Right forelimb (tissue), 1 donor: ENCODE measurements at places on chromosomes 12 and 14.
A peak's percentile ranks its signal among the peaks of the same experiment; 100 is the strongest.

DNA sequence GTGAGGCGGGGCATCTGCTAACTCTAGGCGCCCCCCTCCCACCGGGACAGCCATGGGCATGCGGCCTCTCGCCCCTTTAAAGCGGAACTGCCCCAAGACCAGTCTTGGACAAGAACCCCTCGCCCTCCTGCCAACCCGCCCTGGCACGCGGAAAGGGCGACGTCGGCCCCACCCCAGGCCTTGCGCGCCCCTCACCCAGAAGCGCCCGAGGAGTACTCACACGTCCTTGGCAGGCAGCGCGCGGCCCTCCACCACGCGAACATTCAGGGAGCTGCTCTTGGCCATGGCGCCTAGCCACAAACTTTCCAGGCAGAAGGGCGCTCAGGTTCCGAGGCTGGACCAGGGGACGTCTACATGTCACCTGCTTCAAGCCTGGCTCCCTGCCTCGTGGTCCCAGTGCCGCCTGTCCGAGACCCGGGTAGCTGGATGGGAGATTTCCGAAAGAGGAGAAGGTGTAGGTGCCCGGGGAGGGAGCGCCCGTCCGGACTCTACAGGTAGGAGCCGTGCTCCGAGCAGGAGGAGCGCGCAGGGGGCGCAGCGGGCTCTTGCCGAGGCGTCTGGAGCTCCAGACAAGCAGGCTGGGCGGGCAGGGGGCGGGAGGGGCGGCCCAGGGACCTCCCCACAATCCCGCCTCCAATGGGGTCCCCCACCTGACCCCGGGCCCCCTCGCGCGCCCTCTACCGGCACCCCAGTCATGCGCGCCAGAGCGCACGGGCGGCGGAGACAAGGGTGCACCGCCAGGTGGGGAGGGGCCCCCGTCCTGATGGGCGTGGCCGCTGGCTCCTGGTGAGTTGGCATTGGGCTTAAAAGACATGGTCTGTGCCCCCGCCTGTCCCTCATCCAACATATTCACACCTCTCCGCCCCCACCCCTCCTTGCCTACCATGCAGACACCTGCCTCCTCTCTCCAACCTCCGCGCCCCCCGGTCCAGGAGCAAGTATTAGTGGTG, at the start of gene RASAL1:
TSS of gene RASAL1 (minus strand) at position 584 of the 950 bp plus-strand sequence. CDS start at position 285, 299 bp downstream.
- no peak for DNase-seq

DNA sequence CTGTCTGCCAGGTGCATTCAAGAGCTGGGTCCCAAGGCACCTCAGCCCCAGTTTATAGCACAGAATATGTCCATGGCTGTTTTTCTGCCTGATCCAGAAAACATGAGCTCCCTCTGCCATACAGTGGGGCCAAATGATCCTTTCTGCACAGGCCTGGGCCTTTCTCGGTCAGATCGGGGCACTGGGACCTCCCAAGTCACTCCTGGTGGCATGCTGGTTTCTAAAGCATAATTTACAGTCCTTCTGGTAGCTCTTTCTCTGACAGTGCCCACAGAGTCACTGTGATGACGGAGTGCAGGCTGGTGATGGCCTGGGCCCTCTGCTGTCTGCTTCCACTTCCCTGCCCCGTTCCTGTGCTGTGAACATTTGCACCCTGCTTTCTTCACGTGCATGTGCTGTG, 99.2 kb downstream of the ADGRD1 start:
- no peak for DNase-seq

GRCh38 chr12:6181166-6181565, 19.0 kb upstream of the CD9 start:
- DNase-seq: no peak

DNA sequence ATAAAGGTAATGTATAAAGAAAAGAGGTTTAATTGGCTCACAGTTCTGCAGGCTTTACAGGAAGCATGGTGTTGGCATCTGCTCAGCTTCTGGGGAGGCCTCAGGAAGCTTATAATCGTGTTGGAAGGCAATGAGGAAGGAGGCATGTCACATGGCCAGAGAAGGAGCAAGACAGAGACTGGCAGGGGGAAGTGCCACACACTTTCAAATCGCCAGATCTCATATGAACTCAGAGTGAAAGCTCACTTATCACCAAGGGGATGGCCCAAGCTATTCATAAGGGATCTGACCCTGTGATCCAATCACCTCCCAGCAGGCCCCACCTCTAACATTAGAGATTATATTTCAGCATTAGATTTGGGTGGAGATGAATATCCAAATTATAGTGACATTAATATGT, 26.3 kb downstream of the LDHB start:
- no peak for DNase-seq

DNA sequence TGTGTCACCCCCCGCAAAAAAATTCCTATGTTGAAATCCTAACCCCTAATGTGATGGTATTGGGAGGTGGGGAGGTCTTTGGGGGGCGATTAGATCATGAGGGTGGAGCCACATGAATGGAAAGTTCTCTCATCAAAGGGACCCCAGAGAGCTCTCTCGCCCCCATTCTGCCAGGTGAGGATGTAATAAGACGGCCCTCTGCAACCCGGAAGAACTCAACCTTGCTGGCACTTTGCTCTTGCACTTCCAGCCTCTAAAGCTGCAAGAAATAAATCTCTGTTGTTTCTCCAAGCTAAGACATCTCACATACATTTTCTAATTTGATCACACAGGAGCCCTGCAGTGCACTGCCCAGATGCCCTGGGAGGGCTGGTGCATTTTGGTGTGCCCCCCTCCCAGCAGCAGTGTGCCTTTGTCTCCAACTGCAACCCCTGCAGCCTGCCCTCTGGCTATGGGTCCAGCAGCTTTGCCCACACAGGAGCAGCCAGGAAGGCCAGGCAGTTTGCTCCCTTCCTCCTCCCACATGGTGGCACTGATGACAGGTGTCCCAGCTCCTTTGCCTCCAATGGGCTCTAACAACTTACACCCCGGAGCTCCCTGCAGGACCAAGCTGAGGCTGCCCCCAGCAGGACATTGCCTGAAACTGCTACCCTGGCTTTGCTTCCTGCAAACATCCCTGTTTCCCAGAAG, 59.3 kb downstream of the C14orf132 start:
- DNase-seq: peak; percentile 65

GRCh38 chr12:88854260-88854659, 274.0 kb upstream of the KITLG start:
- DNase-seq: no peak

GRCh38 chr12:101238800-101239329, 28.8 kb upstream of the SLC5A8 start:
- DNase-seq: no peak

- no peak for DNase-seq
These were observed 603.5 kb downstream of the RPL10L start for GRCh38 chr14:46048127-46048526.

DNA sequence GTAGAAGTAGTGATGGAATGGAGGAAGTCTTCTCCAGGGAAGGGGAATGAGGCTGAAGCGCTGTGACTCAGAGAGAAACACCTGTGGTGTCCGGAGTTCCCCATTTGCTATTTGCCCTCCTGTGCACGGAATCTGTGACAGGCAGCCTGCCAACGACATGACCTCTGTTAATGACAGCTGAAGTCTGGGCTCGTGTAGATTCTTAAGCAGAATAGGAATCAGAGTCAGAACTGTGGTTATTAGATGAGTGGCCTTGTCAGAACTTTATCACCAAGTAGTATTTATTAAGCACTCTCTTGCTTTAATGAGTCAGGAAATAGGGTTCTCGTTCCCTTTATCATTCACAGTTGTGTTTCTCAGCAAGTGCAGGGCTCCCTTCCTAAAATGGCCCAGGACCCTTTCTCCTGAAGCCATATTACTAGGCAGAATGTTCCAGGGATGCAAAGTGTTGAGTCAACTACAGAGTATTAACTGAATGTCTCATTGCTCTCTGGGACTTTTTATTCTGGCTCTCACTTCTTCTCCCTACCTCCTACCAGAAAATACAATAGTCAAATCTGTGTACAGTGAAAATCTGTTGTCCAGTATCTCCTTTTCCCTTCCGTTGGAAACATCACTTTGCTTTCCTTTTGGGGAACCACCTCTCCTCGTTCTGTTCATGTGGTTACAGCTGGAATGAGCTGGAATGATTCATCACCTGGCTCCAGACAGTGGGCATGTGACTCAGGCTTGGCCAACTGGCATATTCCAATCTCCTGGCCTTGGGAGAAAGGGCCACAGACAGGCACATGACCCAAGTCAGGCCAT, 77.8 kb upstream of the MAX start:
- DNase-seq: no peak

DNA sequence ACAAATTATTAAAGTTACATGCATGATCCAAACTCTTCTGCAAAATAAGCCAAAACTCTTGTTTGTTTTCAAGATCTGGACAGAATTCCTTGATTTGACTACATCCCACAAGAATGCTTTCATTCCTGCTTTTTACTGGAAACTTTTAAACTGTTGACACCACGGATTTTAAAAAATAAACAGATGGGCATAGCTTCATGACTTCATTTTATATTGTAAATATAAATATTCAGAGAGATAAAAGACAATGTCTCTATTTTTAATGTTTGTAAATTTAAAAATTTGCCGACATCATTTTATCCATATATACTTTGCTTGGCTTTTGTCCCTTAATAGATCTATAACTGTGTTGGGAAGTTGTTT, 134.3 kb upstream of the DCN start:
- no peak for DNase-seq

- DNase-seq: no peak
These were observed 53.0 kb downstream of the TBC1D30 start for GRCh38 chr12:64877363-64878004.

- peak; percentile 67 for DNase-seq
These were observed 78.9 kb downstream of the EMP1 start for GRCh38 chr12:13275241-13276085.

DNA sequence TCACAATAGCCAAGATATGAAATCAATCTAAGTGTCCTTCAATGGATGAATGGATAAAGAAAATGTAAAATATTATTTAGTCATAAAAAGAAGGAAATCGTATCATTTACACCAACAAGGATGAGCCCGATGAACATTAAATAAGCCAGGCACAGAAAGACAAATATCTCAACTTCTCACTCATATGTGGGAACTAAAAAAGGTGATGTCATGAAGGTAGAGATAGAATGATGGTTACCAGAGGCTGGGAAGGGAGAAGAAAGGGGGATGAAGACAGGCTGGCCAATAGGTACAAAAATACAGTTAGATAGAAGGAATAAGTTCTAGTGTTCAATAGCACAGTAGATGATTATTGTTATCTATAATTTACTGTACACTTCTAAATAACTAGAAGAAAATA, 94.9 kb upstream of the RAP1B start:
- no peak for DNase-seq

DNA sequence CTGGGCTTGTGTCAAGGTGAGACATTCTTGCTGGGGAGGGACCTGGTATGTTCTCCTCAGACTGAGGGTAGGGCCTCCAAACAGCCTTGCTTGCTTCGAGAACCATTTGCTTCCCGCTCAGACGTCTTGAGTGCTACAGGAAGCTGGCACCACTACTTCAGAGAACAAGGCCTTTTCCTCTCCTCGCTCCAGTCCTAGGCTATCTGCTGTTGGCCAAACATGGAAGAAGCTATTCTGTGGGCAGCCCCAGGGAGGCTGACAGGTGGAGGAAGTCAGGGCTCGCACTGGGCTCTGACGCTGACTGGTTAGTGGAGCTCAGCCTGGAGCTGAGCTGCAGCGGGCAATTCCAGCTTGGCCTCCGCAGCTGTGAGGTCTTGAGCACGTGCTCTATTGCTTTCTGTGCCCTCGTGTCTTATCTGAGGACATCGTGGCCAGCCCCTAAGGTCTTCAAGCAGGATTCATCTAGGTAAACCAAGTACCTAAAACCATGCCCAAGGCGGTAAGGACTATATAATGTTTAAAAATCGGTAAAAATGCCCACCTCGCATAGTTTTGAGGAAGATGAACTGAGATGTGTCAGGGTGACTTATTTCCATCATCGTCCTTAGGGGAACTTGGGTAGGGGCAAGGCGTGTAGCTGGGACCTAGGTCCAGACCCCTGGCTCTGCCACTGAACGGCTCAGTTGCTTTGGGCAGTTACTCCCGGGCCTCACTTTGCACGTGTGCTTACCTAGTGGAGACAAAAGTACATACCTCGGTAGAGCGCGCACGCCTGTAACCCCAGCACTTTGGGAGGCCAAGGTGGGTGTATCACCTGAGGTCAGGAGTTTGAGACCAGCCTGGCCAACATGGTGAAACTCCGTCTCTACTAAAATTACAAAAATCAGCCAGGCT, 4.3 kb downstream of the GAPDH start:
- DNase-seq: peak; percentile 46

- DNase-seq: no peak
These were observed 128.8 kb downstream of the NDUFA12 start for GRCh38 chr12:94874518-94875302.

DNA sequence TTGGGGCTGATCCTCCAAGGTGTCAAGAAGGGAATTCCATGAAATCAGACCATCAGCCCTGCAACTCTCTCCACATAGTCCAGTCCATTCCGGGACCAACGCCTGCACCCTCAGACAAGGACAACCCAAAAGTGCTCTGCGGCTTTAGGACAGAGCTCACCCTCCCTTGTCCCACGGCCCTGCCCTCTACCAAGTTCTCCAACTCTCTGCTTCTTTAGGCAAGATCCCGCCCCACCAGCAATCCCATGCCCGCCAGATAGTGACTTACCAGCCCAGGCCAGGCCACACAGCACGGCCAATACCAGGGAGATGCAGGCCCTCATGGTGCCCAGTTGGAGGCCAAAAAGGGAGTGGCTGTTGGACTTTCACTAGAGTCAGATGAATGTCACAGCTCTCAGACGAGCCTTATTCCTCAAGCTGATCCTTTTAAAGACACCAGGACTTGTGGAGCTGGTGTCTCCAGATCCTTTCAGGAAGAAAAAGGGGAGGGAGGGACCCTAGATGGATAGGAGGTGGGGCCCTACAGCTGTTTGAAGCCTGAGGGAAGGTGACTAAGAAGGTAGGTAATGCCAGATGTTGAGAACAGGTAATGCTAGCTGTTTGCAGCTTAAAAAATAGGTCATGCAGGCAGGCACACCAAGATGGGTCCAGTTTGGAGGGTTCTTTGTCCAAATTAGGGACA, at the start of gene ENDOU:
TSS of gene ENDOU (minus strand) at position 400 of the 682 bp plus-strand sequence. CDS start at position 323, 77 bp downstream.
- DNase-seq: no peak

GRCh38 chr14:100065942-100066574, 836 bp downstream of the EVL start:
- no peak for DNase-seq

GRCh38 chr12:74489543-74489942, 48.1 kb upstream of the ATXN7L3B start:
- DNase-seq: no peak

- DNase-seq: no peak
These were observed 39.2 kb downstream of the BCAT1 start for GRCh38 chr12:24909667-24910066.

GRCh38 chr14:74516451-74517160, 23.0 kb downstream of the ISCA2 start:
- DNase-seq: no peak

GRCh38 chr12:6069437-6070093, 54.9 kb downstream of the VWF start:
- no peak for DNase-seq

DNA sequence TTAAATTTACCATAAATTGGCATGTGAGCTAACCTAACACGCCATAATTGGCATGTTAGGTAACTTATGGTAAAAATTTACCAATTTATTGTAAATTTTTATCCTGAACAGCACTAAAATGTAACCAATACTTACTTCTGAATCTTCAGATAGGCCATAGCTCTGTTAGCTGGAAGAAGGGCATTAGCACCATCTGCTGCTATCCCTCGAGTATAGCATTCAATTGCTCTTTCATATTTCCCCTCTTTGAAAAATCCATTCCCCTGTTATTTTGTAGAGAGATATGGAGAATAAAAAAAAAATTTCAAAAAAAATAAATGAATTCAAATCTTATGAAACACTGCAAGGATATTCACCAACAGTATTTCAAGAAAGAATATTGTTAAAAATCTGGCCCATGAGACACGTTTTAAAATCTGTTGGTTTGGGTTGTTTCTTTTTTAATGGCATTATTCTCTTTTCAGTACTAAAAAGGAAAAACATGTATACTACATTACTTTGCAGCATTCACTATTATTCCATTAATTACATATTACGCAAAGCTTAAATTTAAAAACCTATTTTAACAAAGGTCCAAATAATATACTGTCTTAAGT, 19.1 kb downstream of the RPAP3 start:
- DNase-seq: no peak
